ENCODE measurements at places on chromosomes 16 and 17.

DNA sequence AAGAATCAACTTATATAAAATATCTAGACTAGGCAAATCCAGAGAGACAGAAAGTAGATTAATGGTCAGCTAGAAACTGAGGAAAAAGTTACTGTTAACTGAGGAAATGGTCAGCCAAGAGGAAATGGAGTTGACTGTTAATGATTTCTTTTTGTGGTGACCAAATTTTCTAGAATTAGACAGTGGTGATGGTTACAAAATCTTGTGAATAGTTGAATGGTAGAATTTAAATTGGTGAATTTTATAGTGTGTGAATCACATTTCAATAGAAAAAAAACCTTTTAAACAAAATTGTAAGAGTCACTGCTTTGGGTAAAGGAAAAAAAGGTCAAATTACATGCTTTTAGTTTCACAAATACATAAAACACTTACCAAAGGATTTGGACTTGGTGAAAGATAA lies 30.0 kb downstream of the APPBP2 start:
- DNase-seq = no peak

- DNase-seq = no peak
Observed at GRCh38 chr16:16019488-16019887, 70.1 kb downstream of the ABCC1 start.

DNA sequence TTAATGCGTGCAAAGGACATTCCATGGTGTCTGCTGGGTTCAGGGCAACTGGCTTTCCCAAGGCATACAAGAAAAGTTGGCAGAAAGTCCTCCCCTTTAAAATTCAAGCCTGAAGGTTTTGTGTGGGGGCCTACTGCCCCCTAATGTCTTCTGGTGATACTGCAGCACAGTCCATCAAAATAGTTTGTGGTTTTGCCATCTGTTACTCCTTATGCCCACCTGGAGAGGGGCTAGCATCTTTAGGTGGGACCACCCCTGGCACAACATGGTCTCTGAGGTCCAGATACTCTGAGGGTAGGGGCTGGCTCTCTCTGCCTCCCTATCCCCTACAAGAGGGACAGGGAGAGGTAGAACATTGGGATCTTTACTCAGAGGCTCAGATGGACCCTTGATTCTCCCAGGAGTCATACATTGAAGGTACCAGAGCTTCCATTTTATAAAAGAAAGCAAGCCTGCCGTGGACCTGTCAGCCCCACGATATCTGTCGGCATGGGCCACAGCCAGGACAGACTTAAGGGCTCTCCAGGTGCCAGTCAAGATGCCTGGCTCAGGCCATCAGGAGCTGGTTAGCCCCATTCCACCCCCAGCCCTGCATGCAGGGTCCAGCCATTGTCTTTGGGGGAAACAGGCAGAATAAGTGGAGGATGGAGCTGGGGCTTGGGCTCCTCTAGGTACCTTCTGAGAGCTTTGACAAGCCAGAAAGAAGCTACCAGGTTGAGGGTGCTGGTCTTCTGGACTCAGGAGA lies 6.3 kb downstream of the ESRP2 start:
- DNase-seq = peak; percentile 30

- no peak for DNase-seq
Observed at GRCh38 chr16:85381738-85382592, 231.2 kb upstream of the GSE1 start.

DNA sequence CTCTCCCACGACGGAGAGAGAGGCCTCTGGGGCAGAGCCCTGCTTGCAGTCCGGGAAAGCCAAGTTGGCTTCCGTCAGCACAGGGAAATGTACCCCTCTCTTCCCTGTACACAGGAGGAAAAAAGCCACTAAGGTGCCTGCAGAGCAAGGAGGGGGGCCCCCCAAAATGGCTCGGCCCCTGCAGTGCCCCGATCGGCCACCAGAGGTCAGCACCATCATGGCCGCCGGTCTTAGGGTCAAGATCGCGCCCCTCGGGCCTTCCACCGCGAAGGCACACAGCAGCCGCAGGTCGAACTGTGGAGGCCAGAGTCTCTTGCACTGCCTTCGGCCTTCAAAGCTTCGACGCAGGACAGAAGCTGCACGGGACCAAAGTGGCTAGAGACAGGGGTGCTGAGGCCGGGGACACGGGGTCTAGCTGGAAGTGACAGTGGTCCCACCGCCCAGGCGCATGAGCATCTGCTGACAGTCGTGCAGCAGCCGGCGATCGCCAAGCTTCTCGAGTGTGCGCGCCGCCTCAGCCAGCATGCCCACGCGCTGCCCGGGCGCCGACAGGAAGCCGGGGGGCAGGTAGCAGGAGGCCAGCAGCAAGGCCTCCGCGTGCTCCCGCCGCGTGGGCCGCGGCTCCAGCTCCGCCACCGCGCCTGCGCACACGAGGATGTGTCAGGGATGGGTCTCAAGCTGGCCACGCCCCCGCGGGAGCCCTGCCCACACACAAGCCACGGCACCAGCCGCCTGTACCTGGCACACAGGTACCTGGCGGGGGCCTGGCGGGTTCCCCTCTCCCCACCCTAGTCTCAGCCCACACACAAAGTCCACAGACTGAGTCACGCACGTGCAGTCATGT lies 24.4 kb downstream of the SREBF1 start:
- peak; percentile 6 for DNase-seq

DNA sequence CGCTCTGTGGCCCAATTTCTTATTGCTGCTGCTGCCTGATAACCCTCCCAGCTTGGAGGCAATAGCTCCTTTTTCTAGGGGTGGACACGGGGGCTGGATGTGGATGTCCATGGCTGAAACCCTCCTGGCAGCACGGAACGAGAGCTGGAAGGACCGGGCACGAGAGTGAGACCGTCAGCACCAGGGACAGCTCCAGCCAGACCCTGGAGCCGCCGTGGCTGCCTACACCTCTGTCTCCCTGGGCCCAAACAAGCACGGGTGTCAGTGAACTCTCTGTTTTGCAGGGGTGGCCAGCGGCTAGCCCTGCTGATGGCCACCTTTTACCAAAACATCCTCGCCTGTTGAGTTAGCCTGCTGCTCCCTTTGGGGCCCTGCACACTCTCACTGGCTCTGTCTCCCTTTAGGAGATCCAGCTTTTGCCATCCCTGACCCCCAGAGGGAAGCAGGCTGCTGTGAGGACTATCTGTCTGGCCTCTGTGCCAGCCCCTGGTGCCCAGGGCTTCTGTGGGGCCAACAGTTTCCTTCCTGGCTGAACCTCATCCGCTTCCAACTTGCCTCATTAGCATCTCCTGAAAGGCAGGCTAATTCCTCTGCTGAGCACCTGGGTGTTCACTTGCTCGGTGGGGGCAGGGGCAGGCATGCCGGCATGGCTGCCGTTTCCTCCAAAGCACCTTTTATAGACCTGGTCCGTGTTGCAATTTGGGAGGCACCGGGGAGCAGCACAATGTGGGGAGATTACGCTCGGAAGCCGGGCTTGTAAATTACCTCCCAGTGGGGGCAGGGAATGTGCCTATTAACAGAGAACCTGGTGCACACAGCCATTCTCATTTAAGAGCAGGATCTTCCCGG lies 118.1 kb downstream of the ENGASE start:
- no peak for DNase-seq

- no peak for DNase-seq
Observed at GRCh38 chr17:80986816-80987475, 4.7 kb upstream of the CHMP6 start.

DNA sequence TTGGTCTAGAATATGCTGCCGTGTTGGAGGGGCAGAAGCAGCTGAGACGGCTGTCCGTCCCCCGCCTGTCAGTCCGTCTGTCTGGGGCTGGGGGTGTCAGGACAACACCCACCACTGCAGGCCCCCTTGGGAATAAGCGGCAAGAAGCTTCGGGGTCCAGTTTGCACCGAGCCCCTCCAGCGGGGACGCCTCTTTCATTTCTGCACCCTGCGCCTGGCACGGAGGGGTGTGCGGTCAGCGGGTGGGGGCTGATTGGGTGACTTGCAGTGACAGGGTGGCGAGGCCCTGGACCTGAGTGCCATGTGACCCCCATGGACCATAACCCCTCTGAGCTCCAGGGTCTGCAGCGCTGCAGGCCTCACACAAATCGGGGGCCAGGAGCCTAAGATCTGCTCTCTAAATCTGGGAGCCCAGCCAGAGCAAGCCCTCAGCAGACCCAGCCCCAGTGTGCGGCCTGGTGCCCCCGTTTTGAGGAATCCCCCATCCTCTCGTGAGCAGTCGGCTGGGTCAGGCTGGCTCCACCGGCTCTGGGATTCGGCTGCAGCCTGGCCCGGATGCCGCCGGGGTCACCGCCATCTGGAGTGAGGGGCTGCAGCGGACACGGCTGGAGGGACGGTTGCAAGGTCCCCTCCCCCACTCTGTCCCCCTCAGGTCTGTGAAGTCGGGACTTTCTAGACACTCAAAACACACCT lies 8.3 kb downstream of the CBFA2T3 start:
- DNase-seq = no peak

- no peak for DNase-seq
Observed at GRCh38 chr16:78065319-78065718, 34.1 kb upstream of the WWOX start.

GRCh38 chr16:87657621-87658192 lies 55.4 kb downstream of the JPH3 start:
- no peak for DNase-seq

DNA sequence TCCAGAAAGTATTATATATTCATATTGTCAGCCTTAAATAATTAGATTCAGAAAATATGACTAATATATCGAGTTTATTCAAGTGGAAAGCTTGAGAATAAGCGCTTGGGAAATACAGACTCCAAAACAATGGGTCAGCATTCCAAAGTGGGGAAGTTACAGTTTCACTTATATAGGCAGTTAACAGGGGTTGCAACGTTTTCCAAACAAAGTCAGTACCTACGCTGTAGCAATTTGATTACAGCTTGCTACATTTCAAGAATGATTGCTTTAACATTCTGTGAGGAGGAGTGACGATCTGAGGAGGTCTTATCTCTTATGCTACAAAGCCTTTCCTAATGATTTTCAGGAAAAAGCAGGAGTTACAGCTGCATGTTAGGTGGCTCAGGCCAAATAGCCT lies 34.2 kb upstream of the HS3ST3A1 start:
- DNase-seq = no peak

DNA sequence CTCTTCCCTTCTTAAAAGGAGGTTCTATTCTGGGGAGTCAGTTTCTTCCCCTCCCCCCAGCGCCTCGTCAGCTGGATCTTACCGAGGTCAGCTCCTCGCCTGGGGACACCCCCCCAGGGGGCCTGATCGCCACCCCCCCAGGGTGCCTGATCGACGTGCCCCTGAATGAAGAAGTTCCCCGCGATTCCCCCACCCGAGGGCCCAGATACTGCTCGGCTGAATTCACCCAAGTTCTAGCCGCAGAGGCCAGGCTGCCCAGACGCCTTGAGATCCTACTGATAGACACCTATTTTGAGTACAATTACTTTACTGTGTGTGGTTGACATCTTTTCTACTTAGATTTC lies 1.4 kb downstream of the RAB11FIP3 start:
- DNase-seq = no peak

DNA sequence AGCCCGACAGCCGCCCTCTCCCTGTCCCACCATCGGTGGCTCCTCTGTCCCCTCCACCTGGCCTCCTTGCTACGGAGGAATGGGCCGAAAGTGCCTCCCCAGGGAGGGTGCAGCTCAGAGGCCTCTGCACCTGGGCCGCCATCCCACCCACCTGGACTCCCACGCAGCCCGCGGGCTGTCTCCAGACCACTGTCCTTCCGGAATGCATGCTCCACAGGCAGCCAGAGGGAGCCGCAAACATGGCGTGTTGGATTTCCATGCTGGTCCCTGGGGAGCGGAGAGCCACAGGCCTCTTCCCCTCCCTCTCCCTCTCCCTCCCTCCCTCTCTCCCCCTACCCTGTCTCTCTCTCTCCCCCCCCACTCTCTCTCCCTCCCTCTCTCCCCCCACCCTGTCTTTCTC lies 3.0 kb downstream of the SSTR5 start:
- DNase-seq = peak; percentile 21

DNA sequence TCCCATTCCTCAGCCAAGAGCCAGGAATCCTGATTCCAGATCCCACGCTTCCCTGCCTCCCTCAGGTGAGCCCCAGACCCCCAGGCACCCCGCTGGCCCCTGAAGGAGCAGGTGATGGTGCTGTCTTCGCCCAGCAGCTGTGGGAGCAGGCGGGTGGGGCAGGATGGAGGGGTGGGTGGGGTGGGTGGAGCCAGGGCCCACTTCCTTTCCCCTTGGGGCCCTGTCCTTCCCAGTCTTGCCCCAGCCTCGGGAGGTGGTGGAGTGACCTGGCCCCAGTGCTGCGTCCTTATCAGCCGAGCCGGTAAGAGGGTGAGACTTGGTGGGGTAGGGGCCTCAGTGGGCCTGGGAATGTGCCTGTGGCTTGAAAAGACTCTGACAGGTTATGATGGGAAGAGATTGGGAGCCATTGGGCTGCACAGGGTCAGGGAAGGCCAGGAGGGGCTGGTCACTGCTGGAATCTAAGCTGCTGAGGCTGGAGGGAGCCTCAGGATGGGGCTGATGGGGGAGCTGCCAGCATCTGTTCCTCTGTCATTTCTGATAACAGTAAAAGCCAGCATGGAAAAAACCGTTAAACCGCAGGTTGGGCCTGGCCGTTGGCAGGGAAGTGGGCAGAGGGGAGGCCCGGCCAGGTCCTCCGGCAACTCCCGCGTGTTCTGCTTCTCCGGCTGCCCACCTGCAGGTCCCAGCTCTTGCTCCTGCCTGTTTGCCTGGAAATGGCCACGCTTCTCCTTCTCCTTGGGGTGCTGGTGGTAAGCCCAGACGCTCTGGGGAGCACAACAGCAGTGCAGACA lies at the start of gene SPN:
TSS of gene SPN (plus strand) at position 232 of the 791 bp plus-strand sequence. CDS start at position 714, 482 bp downstream.
- DNase-seq = no peak

DNA sequence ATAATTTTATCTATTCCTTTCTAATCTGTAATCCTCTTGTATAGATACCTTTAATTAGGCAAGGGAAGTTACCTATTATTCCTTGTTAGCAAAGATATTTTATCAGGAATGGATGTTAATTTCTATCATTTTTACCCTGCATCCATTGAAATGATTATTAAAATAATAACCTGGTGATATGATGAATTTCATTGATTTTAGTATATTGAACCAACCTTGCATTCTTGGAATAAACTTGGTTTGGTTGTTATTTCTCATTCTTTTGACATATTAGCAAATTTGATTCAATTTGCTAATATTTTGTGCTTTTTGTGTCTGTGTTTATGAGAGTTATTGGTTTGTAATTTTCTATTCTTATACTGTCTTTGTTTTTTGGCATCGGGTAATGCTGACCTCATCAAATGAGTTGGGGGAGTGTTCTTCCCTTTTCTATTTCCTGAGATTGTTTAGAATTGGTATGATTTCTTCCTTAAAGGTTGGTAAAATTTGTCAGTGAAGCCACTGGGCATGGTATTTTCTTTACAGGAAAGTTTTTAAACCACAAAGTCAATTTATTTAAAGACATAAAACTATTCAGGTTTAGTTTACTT lies 250.4 kb upstream of the PMFBP1 start:
- no peak for DNase-seq
